ENCODE measurements at places on chromosomes 2 and 18. TPM values are rescaled to one million over a fixed set of nuclear protein-coding genes. Genes with fewer than 3 reads are reported as not detected.

GRCh38 chr2:218032336-218033171 is 29.8 kb upstream of the TNS1 start:
- DNase-seq: peak; percentile 9

Gene IL37
- total RNA-seq: not detected

GRCh38 chr18:10304853-10305252 is 149.6 kb upstream of the APCDD1 start:
- DNase-seq: no peak

Gene ASAP2
- 10.2 TPM for total RNA-seq

Gene TGFBRAP1
- total RNA-seq: 7.2 TPM

DNA sequence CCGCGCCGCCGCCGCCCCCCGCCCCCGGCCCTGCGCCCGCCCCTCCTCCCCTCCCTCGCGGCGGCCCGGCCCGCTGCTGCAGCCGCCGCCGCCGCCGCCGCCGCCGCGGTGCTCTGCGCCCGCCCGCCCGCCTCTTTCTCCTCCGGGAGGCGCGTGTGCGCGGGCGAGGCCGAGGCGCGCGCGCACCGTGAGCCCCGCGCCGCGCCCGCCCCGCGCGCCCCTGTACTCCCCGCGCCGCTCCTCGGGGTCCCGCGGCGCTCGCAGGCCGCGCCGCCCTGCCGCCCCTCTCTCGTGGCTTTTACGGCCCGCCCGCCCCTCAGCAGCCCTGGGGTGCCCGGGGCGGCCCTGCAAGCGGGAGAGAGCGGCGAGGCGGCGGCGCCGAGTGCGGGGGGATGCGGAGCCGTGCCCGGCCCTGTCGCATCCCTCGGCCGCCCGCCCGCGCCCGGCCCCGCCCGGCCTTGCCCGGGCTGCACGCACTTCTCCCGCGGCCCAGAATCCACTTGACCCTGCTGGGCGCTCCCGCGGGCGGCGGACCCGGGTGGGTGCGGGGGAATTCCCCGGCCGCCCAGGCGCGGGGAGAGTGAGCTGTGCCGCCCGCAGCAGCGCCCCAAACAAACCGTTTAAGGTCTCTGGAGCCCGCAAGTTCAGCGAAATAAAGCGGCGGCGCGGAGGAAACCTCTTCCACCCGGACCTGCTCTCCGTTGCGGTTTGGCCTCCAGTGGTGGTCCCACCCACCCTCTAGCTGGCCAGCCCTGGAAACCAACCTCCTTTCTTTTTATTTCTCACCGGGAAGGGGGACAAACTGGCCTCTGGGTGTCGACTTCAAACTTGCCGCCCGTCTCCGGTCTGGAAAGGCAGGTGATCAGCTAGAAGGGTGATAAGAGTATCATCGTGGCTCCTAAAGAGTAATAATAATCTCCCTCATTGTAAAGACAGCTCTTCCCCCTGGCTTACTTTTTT is 37.4 kb downstream of the AFF3 start:
- peak; percentile 64 for DNase-seq

GRCh38 chr2:33197198-33197938 is 250.6 kb downstream of the LTBP1 start:
- DNase-seq: no peak

DNA sequence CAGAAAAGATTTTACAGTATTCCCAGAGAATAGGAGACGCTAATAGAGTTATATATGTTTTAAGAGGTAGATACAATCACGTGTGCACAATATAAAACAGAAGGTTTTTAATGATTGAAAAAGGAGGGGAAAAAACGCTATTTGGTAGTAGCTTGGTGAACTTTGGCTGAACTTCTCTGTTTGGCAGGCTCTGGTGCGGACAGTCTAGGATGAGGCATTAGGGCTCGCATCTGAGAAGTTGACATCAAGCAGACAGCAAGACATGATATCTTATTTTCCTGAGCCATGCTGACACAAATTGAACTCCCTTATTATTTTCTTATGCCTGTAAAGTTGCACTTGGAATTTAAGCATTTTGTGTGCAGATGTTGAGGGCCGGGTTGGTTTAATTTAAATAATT is 176.6 kb downstream of the EN1 start:
- DNase-seq: no peak

GRCh38 chr2:176187899-176188773 is at the start of gene HOXD1:
Gene HOXD1, plus strand, starts transcription at chr2:176188668. Its CDS starts 134 bp downstream, at chr2:176188802.
- DNase-seq: peak; percentile 76

GRCh38 chr2:100755441-100755840 is 64.5 kb upstream of the NPAS2 start:
- DNase-seq: no peak

- no peak for DNase-seq
Observed at GRCh38 chr2:166891727-166892126, 3.4 kb downstream of the XIRP2 start.

DNA sequence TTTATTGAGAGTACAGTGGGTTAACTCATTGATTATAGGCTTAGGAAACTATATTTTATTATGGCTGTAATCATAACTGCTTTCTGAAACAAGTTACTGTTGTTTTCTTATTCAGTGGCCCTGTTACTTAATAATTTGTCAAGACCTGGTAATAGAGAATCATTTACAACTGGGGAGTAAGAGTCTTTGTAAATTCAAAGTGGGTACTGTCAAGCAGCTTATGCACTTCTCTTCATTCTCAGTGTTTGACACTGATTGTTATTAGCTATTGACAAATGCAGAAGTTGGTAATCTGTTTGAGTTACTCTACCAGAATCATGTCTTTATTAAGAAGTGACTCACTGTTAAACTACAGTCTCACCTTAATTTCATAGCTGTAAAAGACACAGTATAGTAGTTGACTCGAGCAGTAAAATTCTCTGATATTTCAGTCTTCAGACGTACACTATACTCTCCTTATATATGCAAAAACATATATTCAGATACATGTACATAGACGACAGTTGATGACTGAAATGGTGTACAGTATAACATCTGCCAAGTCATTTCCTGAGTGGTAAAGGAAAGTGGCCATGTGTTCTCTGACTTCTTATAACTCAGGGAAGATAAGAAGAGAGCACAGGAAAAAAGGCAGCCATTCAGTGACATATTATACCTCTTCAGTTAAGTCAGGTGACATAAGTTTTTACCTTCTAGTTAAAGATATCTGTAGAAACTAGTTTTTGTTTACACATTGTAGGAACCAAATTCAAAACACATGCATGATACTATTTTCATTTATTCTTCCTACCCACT is 36.0 kb upstream of the TTC27 start:
- no peak for DNase-seq

- no peak for DNase-seq
Observed at GRCh38 chr18:22604986-22605421, 187.3 kb upstream of the CTAGE1 start.

DNA sequence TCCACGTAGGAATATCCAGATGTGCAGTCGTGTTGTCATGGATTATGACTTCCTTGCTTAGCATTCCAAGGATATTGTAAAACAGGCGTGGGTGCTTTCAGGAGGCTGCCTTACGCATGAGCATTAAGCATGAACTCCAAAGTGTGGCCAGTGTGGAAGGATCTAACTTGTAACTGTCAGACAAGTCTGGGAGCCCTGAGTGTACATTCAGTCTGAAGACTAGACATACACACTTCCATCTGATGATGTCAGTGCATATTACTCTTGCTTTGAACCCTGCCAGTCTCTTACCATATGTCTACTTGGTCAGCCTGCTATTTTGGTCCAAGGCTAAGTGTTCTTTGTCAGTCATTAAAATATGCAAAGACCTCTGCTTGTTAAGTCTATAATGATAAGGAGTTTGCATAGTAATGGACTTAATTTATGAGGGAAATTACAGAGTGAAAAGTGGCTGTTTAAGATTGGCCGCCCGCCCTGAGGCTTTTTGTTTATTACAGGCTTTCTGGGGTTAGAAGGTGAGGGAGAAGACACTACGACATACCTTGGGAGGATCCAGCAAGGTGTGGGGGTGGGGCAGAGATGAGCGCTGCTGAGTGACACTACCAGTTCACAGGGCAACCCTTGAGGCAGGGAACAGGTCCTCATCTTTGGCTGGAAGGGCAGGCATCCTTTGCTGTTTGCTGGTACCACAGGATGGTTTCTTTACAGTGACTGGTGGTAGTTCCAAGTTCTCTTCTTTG is 48.3 kb downstream of the CABLES1 start:
- DNase-seq: no peak

DNA sequence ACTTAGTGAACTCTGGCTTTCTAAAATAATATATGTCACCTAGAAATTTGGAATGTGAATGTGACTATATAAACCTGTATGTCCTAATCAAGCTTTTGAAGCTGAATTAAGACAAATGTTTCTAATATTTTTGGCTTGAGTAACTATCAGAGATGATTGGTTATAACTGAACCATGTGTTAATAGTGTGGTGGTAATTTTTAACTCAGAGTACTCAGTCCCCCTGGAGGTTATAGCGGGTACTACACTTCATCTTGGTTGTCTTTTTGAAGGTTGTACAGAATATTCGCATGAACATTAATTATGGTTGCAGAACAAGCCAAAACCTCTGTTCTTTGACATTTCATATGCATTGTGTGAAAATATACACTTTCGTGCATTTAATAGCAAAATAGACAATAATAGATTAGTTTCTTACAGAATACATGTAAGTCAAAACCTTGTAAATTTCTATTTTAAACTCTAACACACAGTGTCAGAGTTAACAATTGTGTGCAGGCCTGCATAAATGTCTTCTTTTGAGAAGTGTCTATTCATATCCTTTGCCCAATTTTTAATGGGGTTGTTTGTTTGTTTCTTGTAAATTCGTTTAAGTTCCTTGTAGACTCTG is 86.0 kb downstream of the OSBPL6 start:
- no peak for DNase-seq

DNA sequence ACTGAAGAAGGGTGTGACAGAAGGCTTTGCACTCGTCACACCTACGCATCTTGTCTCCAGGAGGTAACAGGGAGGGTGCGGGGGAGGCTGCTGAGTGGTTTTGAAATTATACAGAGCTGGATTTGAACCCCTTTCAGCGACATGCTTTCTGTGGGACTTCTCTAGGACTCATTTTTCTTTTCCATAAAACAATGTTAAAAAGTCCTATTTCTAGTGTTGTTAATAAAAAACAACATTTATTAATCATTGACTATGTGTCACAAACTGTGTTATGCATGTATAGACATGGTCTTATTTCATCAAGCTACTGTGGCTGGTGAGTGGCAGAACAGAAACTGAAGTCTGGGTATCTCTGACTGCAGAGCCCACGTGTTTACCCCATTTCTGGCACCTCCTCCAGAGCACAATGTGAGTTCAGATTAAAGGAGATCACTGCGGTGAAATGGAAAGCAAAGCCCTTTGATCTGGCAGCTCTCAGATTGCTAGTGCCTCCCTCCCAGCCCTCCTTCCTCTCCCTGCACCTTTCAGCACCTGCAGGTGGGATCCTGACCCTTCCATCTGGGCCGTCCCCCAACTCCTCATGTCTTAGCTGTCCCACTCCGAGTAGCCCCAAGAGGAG is 315.5 kb upstream of the MYT1L start:
- no peak for DNase-seq

DNA sequence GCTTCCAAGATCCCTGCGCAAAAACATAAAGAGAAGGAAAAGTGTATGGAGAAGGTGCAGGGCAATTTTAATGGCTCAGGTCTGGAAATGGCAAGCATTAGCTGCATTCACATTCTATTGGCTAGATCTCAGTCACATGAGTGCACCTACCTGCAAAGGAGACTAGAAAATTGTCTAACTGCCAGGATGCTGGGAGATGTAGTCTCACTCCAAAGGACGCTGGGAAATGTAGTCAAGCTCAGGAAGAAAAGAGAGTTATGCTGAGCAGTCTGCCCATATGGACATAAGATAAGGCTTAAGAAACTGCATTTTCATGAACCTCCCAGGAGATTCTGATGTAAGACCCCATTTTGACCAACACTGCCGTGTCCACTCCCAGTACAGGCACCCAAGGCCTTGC is 9.5 kb upstream of the KLHL29 start:
- no peak for DNase-seq

GRCh38 chr2:233796254-233796653 is 18.1 kb downstream of the MROH2A start:
- DNase-seq: no peak

- DNase-seq: no peak
Observed at GRCh38 chr2:190173392-190173791, 110.9 kb upstream of the MSTN start.

- no peak for DNase-seq
Observed at GRCh38 chr2:45343251-45344017, 267.6 kb downstream of the SRBD1 start.

DNA sequence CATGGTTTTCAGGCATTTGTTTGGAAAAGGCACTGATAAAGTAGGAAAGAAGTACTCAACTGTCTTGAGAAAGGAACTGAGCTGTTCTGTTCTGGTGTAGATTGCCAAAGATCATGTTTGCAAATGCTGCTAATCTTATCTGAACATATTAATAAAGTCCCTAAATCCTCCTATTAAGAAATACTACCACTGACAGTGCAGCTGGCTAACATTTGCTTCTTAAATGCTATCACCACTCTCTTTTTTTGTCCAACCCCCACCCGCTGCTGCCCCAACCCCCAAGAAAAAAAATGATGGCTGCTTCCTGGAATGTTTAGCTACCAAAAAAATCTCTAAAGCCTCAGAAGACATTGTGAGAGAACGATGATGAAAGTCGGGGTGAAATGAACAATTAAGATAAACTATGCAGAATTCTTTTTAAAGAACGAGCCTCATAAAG is 130.7 kb downstream of the CCBE1 start:
- no peak for DNase-seq

Gene SERPINB12
- not detected for total RNA-seq

DNA sequence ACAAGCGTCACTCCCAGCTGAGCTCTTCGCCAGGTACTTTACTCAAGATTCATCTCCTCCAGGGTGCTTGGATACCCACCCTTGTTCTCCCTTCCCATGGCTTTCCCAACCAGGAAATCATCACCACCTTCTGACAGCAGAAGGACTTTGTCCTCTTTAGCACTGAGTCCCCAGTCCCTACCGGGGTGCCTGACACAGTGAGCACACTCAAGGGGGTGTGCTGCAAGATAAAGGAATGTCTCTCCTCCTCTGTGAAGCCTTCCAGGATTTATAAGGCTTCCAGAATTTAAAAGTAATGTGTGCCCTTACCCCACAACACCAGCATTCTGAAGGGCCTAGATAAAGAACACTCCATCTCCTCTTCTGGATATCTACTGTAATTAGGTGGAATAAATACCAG is 39.6 kb downstream of the ACVR1 start:
- no peak for DNase-seq

DNA sequence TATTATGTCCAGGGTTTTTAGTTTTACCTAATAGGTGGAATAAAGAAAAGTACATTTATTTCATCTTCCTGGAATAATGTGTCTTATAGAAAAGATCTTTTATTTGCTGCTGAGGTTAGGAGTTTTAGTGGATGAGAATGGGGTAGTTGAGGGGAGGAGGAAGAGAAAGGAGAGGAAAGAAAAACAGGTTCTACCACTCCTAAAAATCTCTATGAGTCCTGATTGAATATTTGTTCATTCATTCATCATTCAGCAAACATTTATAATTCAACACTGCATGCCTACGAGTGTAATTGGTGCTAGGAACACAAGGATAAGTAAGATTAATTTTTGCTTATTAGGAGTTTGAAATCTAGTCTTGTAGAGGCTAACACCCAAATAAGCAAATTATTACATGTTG is 45.2 kb upstream of the SLC4A10 start:
- DNase-seq: no peak

Gene ATP9B
- total RNA-seq: 13.2 TPM

Gene MALL
- 4.6 TPM for total RNA-seq
